ENCODE measurements at places on chromosomes 1 and 21. TPM values are rescaled to one million over a fixed set of nuclear protein-coding genes. Genes with fewer than 3 reads are reported as not detected.
A peak's percentile ranks its signal among the peaks of the same experiment; 100 is the strongest.

DNA sequence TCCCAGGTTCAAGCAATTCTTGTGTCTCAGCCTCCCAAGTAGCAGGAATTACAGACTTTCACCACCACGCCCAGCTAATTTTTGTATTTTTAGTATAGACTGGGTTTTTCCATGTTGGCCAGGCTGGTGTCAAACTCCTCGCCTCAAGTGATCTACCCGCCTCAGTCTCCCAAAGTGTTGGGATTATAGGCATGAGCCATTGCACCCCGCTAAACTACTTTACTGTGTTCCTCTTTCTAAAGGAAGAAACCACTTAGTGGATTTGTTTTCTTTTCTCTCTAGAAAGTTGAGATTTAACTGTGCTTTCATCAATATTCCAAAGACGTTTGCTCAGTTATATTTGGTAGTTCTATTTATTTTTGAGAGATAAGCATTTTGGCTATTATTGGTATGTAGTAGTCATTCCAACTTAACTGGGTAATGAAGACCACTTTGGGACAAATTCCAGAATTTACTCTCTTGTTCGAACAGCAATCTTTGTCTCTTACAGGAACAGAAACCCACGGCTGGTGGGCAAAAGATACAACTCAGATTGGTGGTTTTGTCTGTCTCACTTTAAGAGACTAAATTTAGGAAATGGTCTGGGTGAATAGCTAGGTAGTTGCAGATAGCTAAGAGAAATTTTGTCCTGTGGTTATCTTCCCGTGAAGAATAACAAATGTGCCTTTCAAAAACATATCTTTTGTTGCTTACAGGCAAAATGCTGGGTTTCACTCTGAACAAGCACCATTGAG is 103.5 kb upstream of the CD55 start:
- no peak overlapping the region for H3K27ac ChIP-seq
- no peaks in the 10 kb centered on the region for H3K36me3 ChIP-seq
- peaks cover 23% of the 10 kb centered on the region for H3K4me1 ChIP-seq
- no peak for DNase-seq
- no peak overlapping the region for H3K4me3 ChIP-seq

Gene C4BPB
- total RNA-seq = 1.4 TPM

- H3K4me1 ChIP-seq = peaks cover 13% of the 10 kb centered on the region
- peak overlapping the region; percentile 23 for H3K27ac ChIP-seq
- peaks cover 79% of the 10 kb centered on the region for H3K36me3 ChIP-seq
- peak; percentile 21 for DNase-seq
- no peak overlapping the region for H3K4me3 ChIP-seq
- H3K27me3 ChIP-seq = no peaks in the 10 kb centered on the region
These were observed 18.9 kb downstream of the ACP6 start for GRCh38 chr1:147651466-147651865.

- H3K27me3 ChIP-seq = no peaks in the 10 kb centered on the region
- peaks cover 11% of the 10 kb centered on the region for H3K4me1 ChIP-seq
- no peak for DNase-seq
- no peaks in the 10 kb centered on the region for H3K36me3 ChIP-seq
These were observed 15.5 kb upstream of the POGZ start for GRCh38 chr1:151474745-151475144.

DNA sequence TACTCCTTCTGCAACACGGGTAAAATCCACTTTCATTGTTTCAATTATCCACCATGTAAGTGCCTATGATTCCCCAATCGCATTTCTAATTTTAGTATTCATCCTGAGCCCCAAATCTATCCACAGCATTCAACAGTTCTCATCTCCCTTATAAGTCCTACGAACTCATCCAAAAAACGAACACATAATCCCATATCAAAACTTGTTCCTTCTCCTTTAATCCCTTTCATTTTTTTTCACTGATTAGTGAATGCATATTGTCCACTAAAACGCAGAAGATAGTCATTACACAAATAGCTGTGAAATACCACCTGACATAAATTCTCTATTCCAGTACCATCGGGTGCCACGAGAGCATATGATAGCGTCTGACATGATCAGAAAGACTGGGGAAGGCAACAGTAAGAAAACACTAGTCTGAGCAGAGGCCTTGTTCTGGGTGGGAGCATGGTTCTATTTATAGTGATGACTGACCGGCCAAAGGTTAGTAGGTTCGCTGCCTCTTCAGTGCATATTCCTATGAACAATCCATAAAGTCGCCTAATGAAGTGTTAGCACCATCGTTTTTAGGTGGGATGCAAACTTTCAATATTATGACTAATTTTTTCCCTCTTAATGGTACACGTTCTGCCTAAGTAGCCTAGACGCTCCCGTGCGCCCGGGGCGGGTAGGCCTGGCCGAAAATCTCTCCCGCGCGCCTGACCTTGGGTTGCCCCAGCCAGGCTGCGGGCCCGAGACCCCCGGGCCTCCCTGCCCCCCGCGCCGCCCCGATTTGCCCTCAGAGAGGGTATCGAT is 648 bp downstream of the ATP5PF start:
- H3K4me1 ChIP-seq = peaks cover 13% of the 10 kb centered on the region
- H3K27ac ChIP-seq = peak overlapping the region; percentile 98
- 0 out of 2 replicates have a peak, but pooled peaks cover 8% of the 10 kb centered on the region for H3K36me3 ChIP-seq
- H3K4me3 ChIP-seq = peak overlapping the region; percentile 94

Gene AMPD1
- total RNA-seq = not detected

DNA sequence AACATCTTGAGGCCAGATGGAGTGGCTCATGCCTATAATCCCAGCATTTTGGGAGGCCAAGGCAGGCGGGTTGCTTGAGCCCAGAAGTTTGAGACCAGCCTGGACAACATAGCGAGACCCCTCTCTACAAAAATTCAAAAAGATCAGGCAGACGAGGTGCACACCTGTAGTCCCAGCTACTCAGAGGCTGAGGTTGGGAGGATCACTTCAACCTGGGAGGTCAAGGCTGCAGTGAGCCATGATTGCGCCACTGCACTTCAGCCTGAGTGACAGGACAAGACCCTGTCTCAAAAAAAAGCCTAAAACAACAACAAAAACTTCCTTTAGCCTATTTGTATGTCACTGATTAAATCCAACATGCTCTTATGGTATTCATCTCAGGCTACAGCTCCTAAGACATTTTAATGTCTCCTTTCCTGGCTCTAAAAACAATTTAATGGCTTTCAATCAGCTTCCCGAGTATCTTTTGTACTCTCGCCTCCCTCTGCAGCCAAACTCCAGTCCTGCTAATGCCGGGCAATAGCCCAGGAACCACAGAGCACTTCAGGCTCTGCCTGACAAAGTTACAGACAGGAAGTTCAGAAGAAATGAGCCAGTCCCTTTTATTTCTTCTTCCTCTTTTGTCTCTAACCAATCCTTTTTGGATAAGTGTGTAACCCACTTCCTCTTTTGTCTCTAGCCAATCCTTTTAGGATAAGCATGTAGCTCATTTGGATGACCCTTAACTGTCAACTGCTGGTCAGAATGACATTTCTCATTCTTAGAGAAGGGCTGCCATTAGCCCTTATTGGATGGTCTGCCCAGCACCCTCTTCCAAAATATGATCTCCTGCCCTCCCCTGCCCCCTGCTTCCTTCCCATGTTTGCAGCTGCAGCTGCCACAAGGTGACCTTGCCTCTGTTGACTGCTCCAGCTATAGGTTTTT is 6.6 kb upstream of the DOP1B start:
- H3K4me1 ChIP-seq = peaks cover 2% of the 10 kb centered on the region
- H3K36me3 ChIP-seq = no peaks in the 10 kb centered on the region
- H3K4me3 ChIP-seq = no peak overlapping the region
- H3K27me3 ChIP-seq = no peaks in the 10 kb centered on the region
- DNase-seq = no peak

Gene NCAM2
- not detected for total RNA-seq

DNA sequence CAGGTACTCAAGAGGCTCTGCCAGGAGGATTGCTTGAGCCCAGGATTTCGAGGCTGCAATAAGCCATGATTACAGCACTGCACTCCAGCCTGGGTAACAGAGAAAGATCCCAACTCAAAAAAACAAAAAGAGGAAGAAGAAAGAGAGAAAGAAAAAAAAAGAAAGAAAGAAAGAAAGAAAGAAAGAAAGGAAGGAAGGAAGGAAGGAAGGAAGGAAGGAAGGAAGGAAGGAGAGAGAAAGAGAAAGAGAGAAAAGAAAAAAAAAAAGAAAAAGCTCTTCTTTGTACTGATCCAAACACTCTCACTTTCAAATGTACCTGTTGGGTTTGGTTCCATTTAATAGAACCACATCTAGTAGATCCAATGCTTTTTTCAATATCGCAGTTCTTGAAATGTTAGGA is 11.8 kb downstream of the BATF3 start:
- no peaks in the 10 kb centered on the region for H3K36me3 ChIP-seq
- no peak overlapping the region for H3K27ac ChIP-seq
- H3K4me1 ChIP-seq = no peaks in the 10 kb centered on the region
- DNase-seq = no peak
- H3K4me3 ChIP-seq = no peak overlapping the region

Gene S100A12
- not detected for total RNA-seq

DNA sequence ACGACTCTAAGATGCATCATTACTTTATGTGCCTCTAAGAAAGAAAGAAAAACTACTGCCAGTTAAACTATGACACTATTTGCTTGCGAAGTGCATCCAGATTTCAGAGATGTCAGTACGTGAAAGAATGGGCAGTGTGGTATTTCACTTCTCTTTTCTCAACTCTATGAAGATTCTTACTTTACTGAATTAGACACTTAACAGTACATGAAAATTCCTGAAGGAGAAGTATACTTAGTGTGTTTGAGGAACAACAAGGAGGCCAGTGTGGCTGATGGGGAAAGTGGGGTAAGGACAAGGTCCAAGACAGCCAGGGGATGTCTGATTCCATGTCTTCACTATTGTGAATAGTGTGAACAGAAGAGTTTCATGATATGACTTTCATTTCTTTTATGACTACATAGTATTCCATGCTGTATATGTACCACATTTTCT is 53.9 kb upstream of the HSD17B7 start:
- H3K4me1 ChIP-seq = no peaks in the 10 kb centered on the region
- H3K36me3 ChIP-seq = no peaks in the 10 kb centered on the region

DNA sequence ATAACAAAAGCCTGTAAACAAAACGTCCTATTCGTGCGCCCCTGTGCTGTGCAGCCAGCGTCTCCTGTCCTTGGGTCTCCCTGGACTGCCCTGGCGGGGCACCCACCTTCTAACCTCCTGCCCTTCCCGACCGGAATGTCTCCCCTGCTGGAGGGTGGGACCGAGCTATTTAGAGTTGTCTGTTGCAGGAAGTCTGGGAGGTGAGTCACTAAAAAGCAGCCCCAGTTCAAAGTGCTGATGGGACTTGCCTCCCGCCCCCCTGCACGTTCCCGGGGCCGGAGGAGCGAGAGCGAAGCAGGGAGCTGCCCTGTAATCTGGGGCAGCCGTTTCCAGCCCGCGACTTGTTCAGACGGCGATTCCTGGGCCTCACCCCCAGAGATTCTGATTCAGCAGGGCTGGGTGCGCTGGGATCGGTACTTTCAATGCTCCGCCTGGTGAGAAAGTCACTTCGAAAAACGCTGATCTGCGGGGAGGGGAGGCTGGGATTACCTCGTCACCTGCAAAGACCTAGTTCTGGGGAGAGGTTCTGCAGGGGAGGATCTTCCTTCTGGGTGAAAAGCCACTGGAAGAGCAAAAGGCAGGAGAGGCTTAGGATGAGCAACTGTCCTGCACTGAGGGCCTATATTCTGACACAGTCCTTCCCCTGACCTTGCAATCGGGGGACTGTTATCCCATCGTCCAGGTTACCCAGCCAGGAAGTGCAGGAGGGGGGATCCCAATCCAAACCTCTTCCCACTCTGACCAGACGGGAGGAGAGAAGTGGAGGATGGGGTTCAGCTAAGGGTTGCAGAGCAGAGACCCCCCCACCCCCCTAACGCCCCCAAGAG is 1.2 kb upstream of the DHRS3 start:
- peaks cover 15% of the 10 kb centered on the region for H3K4me1 ChIP-seq
- H3K36me3 ChIP-seq = peaks cover 9% of the 10 kb centered on the region
- no peaks in the 10 kb centered on the region for H3K27me3 ChIP-seq
- peak overlapping the region; percentile 90 for H3K27ac ChIP-seq
- H3K4me3 ChIP-seq = peak overlapping the region; percentile 91
- peak; percentile 79 for DNase-seq

DNA sequence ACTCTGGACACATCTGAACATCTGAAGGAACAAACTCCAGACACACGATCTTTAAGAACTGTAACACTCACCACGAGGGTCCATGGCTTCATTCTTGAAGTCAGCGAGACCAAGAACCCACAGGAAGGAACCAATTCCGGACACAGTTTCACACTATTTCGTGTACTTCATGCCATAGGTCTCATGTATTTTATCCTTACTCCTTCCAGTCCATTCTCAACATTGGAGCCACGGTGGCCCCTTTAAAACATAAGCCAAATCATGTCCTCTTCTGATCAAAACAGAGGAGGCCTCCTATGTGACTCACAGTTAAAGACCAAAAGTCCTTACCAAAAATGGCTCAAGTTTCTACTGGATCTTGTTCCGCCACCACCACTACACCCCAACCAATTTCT is 29.8 kb upstream of the RCOR3 start:
- no peaks in the 10 kb centered on the region for H3K36me3 ChIP-seq
- no peaks in the 10 kb centered on the region for H3K4me1 ChIP-seq
- DNase-seq = no peak
- H3K4me3 ChIP-seq = no peak overlapping the region
- H3K27ac ChIP-seq = no peak overlapping the region

Gene TNFRSF18
- total RNA-seq = 14.1 TPM

- H3K36me3 ChIP-seq = no peaks in the 10 kb centered on the region
- no peak overlapping the region for H3K27ac ChIP-seq
- no peaks in the 10 kb centered on the region for H3K27me3 ChIP-seq
- no peak for DNase-seq
- H3K4me1 ChIP-seq = no peaks in the 10 kb centered on the region
These were observed 38.0 kb downstream of the WDR4 start for GRCh38 chr21:42841156-42841915.

GRCh38 chr1:167456926-167457325 is 61.4 kb downstream of the CD247 start:
- no peaks in the 10 kb centered on the region for H3K36me3 ChIP-seq
- no peaks in the 10 kb centered on the region for H3K27me3 ChIP-seq
- no peak overlapping the region for H3K4me3 ChIP-seq
- no peak for DNase-seq
- no peak overlapping the region for H3K27ac ChIP-seq
- H3K4me1 ChIP-seq = peaks cover 9% of the 10 kb centered on the region

Gene HCRTR1
- not detected for total RNA-seq

Gene SPRR3
- total RNA-seq = 0.57 TPM

GRCh38 chr1:155729031-155729898 is 40.4 kb downstream of the DAP3 start:
- no peaks in the 10 kb centered on the region for H3K4me1 ChIP-seq
- H3K27ac ChIP-seq = no peak overlapping the region
- peak; percentile 34 for DNase-seq
- H3K36me3 ChIP-seq = peaks cover 28% of the 10 kb centered on the region

Gene AK4
- 17.6 TPM for total RNA-seq

GRCh38 chr1:87129038-87129437 is 199.6 kb upstream of the LMO4 start:
- H3K4me1 ChIP-seq = 0 out of 2 replicates have a peak, but pooled peaks cover 8% of the 10 kb centered on the region
- no peak overlapping the region for H3K4me3 ChIP-seq
- no peaks in the 10 kb centered on the region for H3K27me3 ChIP-seq
- no peaks in the 10 kb centered on the region for H3K36me3 ChIP-seq
- DNase-seq = no peak
- H3K27ac ChIP-seq = no peak overlapping the region

Gene CR1L
- not detected for total RNA-seq
